ENCODE measurements at places on chromosomes 7 and 10.

DNA sequence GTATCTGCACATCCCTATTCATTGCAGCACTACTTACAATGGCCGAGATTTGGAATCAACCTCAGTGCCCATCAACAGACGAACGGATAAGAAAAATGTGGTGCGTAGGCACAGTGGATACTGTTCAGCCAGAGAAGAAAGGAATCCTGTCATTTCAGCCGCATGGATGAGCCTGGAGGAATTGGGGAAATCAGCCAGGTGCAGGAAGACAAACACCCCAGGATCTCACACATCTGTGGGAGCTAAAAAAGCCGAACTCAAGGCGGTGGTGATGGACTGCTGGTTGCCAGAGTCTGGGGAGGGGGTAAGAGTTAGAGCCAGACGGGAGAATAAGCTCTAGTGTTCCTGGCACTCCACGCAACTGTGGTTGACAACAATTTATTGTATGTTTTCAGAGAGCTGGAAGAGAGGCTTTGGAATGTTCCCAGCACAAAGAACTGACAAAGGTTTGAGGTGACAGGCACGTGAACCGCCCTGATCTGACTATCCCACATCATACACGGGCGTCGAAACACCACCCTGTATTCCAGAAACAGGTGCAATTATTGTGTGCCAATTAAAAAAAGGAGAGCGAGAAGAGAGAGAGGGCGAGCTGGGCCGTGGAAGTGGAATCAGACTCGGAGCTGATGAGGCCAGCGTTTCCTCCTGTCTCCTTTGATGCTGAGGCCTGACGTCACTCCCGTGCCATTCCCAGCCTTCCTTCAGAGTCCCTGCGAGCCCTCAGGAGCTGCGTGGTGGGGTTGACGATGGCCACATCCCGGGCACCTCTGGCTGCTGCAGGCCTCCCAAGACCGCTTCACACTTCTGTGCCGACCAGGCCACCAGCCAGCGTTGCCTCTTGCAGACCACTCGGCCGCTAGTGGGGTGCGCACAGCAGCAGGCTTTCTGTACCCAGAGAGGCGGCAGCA lies 189.5 kb downstream of the DNAJB6 start:
- no peak for DNase-seq

DNA sequence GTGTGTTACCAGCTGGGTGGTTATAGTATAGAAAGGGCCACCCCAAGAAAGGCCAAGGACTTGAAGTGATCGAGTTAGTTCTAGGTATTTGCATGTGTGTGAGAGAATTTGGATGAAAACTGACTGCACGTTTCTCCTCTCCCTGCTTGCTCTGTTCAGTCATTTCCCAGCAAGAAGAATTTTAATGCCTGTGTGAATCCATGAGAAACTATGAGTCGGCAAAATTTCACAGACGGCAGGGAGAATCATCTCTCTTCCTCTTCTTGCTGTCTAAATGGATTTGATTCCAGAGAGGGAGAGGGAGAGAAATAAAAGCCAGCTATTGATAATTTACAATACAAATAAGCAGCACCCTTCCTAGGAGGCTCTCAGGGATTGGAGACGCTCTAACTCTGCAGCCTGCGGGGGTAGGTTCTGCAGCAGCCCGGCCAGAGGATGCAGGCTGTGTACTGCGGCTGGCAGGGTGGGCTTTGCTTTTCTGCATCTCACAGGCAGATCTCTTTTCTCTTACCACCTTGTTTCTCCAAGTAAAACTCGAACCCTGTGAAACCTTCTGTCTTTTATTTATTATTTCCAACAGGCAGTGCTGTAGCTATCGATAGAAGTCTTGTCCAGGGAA lies 183.6 kb downstream of the TCF7L2 start:
- DNase-seq, result no peak

DNA sequence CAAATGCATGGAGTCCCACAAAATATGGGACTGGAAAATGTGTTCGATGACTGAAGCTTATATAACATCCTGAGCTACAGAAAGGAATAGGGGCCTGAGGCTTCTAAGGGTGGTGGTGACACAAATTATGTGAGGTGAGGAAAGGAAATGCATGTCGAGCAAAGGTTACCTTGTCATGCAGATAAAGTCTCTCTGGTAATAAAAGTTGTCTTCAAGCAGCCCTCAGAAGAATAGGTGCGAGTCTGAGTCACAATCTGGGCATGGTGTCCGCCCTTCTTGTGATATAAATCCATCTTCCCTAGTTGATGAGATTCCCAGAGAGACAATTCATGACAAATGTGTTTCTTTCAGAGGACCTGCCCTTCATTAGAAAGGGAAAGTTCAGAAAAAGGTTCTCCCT lies 985.2 kb upstream of the C7orf33 start:
- DNase-seq, result no peak

GRCh38 chr7:22853674-22854157 lies 31.1 kb upstream of the TOMM7 start:
- DNase-seq, result peak; percentile 73

GRCh38 chr10:88048312-88048711 lies 184.9 kb downstream of the PTEN start:
- DNase-seq, result no peak
